H7 (cell line): ENCODE measurements at places on chromosomes 3 and 15. TPM values are rescaled to one million over a fixed set of nuclear protein-coding genes. Genes with fewer than 3 reads are reported as not detected.

ISLR gene
- total RNA-seq: 15.1 and 20.5 TPM in 2 replicates

OR4F6 gene
- not detected in 2 replicates for total RNA-seq

KLHL6 gene
- total RNA-seq: 0.33 and 0.69 TPM in 2 replicates

RASA2 gene
- 11.6 and 17.9 TPM in 2 replicates for total RNA-seq

GRCh38 chr3:42556089-42556632, 25.6 kb downstream of the SEC22C start:
- DNase-seq: no peak

- DNase-seq: no peak
These were observed 48.5 kb upstream of the TRPM1 start for GRCh38 chr15:31149987-31150386.
